ENCODE measurements at places on chromosomes 13 and 19.
A peak's percentile ranks its signal among the peaks of the same experiment; 100 is the strongest.

DNA sequence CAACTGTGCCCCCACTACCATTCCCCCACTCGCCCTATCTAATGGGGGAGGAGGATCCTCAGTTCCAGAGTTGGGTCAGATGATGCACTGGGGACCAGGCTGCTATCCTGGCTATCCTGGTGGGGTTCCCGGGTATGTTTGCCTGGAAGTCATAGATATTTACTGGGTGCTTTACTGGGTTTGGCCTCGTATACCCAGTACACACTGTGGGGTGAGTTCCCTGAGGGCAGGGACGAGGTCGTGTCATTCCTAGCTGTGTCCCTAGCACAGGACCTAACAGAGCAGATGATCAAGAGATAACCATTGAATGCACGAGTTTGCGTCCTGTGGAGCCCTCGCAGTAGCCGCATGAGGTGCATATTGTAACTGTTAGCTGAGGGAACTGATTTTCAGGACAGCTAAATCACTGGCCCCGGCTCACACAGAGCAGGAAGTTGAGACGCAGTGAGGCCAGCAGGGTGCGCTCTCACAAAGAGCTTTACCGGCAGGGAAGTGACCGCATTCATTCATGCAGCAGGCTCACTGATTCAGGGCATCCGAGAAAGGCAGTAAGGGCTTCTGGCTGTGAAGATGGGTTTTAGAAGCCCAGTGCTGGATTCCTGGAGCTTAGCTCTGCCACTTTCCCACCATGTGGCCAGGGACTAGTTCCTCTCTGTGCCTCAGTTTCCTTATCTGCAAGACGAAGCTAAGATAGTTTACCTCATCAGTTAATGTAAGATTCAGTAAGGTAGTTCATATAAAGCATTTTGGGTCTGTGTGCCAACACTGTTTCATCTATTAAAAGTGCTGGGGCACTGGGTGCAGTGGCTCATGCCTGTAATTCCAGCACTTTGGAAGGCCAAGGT lies 6.0 kb downstream of the RUVBL2 start:
- DNase-seq: no peak

DNA sequence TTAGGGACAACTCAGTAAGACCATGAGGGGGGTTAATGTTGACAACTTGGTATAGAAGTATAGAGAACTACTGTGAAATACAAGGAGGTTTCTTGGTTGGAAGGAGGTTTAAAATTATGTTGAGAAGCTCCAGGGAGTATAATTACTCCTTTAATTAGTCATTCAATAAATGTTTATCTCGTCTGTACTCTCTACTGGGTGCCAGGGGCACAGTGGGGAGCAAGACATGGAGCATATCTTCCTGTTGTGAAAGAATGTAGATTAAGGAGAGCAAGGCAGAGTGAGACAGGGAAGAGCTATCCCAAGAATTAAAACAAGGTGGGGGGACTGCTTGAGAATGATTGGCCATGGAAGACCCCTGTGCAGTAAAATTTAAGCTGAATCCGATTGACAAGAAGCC lies 33.7 kb upstream of the TDRD3 start:
- no peak for DNase-seq

- peak; percentile 92 for DNase-seq
These were observed at the start of the genes ADAT3 and SCAMP4 for GRCh38 chr19:1905110-1905862. ADAT3 (plus strand) TSS chr19:1905399; CDS start chr19:1912048, 6,649 bp downstream. SCAMP4 (plus strand) TSS chr19:1905399; CDS start chr19:1915020, 9,621 bp downstream.

DNA sequence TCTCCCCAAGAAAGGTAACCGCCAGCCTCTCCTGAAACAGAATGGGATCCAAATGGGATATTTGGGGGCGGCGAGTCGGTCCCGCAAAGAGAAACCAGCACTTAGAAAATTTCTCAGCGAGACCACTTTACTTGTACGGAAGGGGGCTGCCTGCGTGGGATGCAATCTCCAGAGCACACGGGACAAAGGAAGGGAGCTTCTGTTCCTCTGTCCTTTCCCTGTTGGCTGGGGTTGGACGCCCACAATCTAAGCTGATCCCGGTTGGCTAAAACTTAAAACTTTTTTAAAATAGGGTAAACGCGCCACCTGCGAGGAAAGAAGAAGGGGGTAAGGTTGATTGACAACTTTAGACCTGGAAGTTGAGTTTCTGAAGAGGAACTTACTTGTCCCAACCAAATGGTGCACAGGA lies 826 bp upstream of the BSG start:
- DNase-seq: peak; percentile 62

DNA sequence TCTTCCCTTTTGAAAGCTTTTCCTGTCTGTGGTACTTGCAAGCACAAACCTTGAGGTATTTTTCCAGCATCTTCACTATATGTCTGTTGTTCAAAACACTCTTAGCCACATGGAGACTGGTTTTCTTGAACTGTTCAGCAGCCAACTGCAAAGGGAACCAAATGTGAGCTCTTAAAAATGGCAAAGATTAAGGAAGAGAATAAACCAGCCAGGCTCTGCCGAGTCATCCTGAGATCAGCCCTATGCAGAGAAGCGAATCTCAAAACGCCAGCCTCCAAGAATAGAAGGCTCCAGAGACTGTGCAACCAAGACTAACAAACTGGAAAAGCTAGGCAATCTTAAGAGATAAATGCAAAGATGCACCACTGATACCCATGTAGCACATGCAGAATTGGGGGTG lies 20.7 kb downstream of the AKAP8 start:
- DNase-seq: no peak

GRCh38 chr13:33235078-33235477 lies 50.5 kb downstream of the STARD13 start:
- DNase-seq: no peak

DNA sequence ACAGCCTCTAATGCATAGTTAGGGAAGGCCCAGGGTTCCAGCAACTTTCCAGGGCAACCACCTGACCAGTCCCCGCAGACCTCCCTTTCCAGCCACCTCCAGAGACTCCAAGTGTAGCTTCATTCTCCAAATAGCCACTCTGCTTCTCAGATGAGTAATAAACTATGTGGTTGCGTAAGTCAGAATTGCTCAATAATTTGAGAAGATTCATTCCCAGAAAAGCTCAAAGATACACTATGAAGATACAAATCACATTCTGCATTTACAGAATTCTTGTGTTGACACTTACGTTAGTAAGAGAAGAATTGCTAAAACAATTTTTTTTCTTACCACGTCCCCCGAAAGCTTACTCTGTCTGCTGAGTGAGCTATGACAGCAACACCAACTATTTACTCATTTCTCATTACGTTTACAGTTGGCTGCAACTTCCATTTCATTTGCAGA lies 8.2 kb upstream of the LATS2 start:
- peak; percentile 37 for DNase-seq

- no peak for DNase-seq
These were observed 36.7 kb upstream of the STK24 start for GRCh38 chr13:98613591-98613990.

DNA sequence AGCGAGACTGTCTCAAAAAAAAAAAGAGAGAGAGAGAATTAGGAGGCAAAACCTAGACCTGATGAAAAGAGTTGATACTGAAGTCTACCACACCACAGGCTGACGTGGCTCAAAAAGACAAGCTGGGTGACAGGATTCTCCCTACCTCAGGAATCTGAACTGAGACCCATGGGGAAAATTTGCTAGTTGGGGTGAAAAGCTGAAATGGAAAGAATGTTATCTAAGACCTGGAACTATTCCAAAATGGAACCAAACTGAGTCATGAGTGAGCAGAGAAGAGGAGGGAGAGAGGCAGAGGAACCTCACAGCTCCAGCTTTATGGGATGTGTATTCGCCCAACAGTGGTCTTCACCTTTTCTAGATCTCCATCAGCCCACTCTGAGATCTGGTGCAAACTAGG lies 11.7 kb downstream of the SMG9 start:
- DNase-seq: no peak

Data from GF-D8 (cell line).